ENCODE measurements at places on chromosomes 5 and 9.

- no peak for DNase-seq
Observed at GRCh38 chr9:15370466-15371447, 51.9 kb upstream of the SNAPC3 start.

DNA sequence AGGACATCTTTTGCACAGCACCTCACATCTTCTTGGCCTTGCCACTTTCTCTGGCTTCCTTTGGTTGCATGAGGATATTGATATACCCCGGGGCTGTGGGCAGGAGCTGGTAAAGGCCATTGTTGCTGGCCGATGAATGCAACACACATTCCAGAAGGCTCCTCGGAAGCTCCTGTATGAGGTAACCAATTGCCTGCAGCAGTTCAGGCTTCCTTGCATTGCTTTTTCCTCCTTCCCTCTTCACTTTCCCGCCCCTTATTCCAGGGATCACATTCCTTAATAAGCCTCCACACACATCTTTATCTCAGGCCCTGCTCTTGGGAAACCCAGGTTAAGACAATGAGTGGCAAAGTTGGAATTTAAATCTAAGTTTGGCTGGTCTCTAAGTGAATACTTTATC is 505.4 kb upstream of the CLINT1 start:
- DNase-seq, result no peak

DNA sequence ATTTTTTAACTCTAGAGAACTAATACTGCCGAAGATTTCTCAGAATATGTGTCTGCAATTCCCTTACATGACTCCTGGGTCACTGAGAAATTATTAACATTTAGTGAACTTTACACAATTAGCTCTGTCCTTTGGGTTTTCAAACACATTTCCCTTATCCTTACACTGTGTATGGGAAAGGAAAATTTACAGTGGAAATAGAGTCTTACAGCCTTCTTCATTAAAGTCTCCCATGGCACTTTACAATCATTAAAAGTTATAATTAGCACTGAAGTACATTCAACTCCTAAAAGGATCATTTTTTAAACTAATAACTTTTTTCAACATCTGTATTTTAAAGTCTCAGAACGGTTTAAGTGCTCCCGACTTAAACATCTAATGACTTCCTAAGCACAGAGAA is 627.5 kb upstream of the TYRP1 start:
- no peak for DNase-seq

DNA sequence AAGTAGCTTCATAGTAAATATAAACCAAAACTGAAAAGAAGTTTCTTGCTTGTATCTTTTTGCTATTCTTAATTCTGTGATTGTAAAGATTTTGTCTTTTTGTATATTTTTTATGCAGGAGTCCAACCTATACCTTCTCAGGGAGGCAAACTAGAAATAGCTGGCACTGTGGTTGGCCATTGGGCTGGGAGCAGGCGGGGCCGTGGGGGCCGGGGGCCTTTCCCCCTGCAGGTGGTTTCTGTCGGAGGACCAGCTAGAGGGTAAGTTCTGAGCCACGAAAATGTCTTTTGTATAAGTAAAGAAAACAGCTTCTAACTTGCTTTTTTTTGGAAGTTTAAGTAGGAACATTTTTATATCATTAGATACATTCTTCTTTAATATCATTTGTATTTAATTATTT is 15.4 kb upstream of the PHF2 start:
- no peak for DNase-seq

DNA sequence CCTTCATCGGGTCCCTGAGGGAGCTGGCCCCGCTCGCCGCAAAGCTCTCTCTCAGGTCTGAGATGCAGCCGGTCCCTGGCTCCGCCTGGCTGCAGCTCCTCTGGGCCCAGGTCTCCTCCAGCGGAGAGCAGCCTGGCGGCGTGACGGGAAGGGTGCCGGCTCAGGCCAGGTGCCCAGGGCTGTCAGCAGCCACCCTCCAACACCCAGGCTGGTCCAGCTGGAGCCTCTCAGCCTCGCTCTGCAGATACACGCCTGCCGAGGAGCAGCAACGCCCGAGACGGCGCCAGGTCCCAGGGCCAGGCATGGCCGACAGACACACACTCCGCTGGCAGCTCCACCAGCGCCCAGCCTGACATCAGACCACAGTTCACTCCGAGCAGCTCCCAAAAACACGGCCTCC is 25.6 kb downstream of the FAM163B start:
- no peak for DNase-seq

GRCh38 chr9:10127867-10128266 is 484.9 kb downstream of the PTPRD start:
- DNase-seq, result no peak

DNA sequence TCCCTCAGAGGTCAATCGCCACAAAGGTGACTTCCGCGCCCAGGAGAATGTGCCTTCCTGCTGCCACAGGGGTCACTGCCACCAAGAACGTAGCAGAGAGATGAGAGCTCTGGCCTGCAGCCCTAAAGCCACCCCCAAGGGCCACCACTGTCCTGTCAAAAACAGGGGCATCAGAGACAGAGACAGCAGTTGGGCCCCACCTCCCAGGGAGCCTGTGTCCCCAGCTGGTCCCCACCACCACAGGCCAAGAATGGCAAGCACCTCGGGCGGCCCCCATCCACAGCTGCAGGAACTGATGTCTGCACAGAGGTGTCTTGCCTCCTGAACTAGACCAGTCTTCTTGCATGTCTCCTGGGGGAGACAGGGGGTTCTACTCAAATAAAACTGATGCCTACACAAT is 5.8 kb downstream of the SPATA31E1 start:
- DNase-seq, result no peak

DNA sequence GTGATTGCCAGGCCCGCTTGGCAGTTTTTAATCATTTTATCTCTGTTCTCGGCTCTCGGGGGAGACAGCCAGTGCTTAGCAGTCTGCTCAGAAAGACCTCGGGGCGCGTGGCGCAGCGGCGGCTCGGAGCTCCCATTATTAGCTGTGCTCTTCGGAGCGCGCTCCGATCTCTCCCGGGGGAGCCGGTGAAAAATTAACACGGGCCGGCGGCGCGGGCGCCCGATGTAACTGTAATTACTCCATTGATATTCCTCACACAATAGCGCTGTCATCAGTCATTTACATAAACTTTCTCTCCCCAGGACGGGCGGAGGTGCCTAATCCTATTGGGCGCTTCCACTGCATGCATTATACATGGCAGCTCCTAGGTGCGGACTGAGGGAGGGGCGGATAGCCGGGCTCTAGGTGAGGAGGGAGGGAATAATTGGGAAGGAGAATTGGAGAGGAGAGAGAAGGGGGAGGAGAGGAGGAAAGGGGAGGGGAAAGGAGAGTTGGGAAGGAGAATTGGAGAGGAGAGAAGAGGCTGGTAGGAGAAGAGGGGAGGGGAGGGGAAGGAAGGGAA is 24.9 kb downstream of the LMX1B start:
- no peak for DNase-seq
